ENCODE measurements at places on chromosomes 4 and X.

DNA sequence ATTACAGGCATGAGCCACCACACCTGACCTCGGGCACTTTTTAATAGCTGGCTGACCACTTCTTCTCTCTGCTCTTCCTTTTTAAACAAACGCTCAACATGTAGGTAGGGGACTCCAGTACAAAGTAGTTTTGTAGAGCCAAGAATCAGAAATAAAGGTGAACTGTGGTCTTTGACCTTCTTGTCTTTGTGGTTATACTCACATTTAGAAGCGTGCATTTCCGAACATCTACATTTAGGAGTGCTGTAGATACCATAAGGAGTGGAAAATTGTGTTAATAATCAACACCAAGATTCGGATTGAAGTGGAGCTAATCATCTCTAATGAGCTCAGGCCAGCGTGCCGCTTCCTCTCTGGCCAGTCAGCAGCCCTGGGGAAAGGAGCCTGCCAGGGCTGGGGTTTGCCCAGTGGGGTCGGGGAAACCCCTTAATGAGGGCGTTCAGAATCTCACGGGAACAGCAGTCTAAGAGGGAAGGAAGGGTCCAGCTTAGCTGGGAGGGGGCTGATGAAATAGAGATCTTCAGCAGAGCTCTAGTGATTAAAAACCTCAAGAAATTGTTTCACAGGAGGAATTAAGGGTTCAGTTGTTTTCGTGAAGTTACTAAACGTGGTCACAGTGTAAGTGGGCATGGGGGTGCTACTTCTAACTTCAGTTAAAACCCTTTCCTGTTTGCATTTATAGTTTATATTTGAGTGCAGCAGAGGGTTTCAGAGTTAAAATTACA lies 81.2 kb downstream of the GAB1 start:
- DNase-seq: no peak

DNA sequence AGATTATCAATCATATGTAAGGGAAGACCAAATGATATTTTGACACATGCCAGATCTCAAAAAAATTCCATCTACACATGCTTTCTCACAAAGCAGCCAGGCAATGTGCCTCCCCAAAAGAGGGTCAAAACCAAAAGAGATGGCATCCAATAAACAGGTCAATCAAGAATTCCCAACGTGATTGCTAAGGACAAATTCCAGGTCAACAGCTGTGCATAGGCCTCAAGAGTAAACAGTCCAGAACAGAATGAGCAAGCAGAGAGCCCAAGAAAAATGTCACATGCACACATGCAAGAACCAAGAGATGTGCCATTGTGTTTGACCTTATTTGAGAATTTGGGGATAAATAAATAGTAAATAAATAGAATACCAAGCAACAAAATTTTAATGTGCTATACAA lies 136.7 kb downstream of the APBB2 start:
- no peak for DNase-seq

DNA sequence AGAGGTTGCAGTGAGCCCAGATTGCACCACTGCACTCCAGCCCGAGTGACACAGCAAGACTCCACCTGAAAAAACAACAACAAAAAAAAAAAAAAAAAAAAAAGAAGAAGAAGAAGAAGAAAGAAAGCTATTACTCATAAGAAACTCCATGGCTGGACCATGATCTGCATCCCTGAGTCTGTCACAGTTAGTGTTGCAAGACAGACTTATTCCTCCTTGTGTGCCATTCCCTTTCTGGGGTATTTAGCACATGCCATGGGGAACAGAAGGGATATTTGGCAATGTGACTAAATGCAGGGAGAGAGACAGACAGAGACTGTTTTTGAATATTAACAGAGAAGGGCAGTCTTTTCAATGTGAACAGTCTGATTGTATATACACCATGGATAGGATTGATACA lies 16.7 kb upstream of the PDS5A start:
- no peak for DNase-seq

GRCh38 chr4:140856621-140857062 lies 100.5 kb upstream of the TBC1D9 start:
- DNase-seq: no peak

DNA sequence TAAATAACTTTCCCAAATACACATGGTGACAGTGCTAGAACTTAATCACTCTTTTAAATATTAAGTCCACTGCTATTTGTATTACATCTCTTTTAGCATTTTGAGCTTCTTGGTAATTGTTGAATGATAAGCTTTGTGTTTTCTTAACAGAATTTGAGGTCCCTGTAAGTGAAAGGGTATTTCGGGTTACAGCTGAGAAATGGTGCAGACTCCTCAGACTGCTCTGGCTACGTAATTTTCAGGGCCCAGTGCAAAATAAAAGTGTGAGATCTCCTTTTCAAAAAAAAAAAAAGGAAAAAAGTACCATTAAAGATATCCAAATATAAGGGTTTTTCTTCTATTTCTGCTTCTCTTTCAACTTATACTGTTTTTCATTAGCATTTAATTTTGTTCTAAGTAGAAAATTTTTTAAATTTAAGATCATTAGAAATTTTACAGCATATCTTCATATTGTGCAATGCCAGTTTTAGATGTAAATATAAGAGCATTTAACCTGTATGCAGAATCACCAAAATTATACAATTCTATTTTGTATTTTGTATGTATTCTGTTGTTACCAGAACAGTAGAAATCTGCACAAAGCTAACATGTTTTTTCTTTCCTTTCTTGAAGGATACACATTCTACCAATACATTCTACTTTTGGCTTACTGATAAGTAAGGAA lies 33.6 kb upstream of the FGF5 start:
- no peak for DNase-seq

- DNase-seq: no peak
Observed at GRCh38 chr4:73762409-73762808, 22.0 kb downstream of the CXCL8 start.

DNA sequence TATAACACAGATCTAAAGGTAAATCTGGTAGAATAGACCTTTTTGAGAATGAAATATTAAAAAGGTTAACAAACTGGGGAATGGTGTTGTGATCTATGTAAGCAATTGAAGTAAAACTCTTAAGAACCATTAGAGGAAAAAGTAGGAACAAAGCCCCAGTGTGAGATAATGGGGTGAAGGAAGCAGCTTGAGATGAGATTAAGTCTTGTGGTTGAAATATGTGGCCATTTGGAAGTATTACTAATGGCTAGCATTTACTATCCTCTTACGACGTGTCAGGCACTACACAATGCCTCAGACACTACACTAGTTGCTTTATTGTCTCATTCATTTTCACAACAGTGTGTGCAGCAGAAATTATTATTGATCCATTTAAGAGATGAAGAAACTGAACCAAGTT lies 25.9 kb upstream of the NDNF start:
- no peak for DNase-seq

DNA sequence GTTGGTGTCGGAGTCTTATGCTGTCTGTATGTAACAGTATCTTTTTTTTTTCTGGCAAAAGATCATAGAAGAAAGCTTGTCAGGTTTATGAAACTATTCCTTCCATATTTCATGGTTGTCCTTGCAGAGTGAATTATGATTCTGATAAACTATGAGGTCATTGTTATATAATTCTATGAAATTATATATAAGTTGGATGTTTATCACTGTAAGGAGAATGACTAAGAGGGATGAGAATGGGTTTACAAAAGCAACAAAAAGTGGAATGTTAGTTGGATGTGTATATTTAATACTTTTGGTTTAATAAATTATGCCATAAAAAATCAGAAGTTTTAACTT lies 43.1 kb downstream of the RAPGEF2 start:
- DNase-seq: no peak

GRCh38 chr4:155658681-155659064 lies 8.0 kb upstream of the GUCY1A1 start:
- no peak for DNase-seq
